Neural progenitor cell (in vitro differentiated cells): ENCODE measurements at places on chromosomes 7 and 10. TPM values are rescaled to one million over a fixed set of nuclear protein-coding genes. Genes with fewer than 3 reads are reported as not detected.

Gene HOXA10
- not detected in 2 replicates for total RNA-seq

Gene CYP26A1
- 6.7 and 8.4 TPM in 2 replicates for total RNA-seq

Gene CRPPA
- total RNA-seq: 1.4 and 2.6 TPM in 2 replicates

Gene PDE1C
- total RNA-seq: 0.54 and 0.56 TPM in 2 replicates

Gene IMPDH1
- total RNA-seq: 17.0 and 30.8 TPM in 2 replicates

Gene CALML5
- not detected in 2 replicates for total RNA-seq

Gene HOXA5
- not detected in 2 replicates for total RNA-seq

Gene PDCD4
- total RNA-seq: 57.7 and 106 TPM in 2 replicates

Gene BPGM
- total RNA-seq: 25.5 and 49.7 TPM in 2 replicates

Gene CLDN15
- total RNA-seq: 1.2 and 4.6 TPM in 2 replicates

Gene SAP25
- 1.5 TPM in 1 of 2 replicates, not detected in the other for total RNA-seq

Gene PRKAR2B
- 29.1 and 43.4 TPM in 2 replicates for total RNA-seq

Gene CHRM2
- total RNA-seq: not detected in 2 replicates

Gene RASA4
- total RNA-seq: 6.1 and 22.8 TPM in 2 replicates

Gene MKX
- 0.22 TPM in 1 of 2 replicates, not detected in the other for total RNA-seq

Gene HYAL4
- total RNA-seq: not detected in 2 replicates

Gene GPER1
- 1.2 and 1.3 TPM in 2 replicates for total RNA-seq

Gene ANKRD30A
- total RNA-seq: not detected in 2 replicates

Gene TLX1
- total RNA-seq: not detected in 2 replicates

Gene SORBS1
- total RNA-seq: 10.1 and 16.1 TPM in 2 replicates

Gene KIF11
- 80.2 and 128 TPM in 2 replicates for total RNA-seq

Gene PGAM2
- 11.2 and 11.3 TPM in 2 replicates for total RNA-seq

Gene ACSM6
- total RNA-seq: not detected in 2 replicates

Gene SLC16A9
- 39.6 and 48.5 TPM in 2 replicates for total RNA-seq

Gene CASP2
- total RNA-seq: 21.0 and 39.8 TPM in 2 replicates

Gene PFKFB3
- 28.8 and 52.2 TPM in 2 replicates for total RNA-seq

Gene RNF32
- 3.0 and 3.3 TPM in 2 replicates for total RNA-seq

Gene AUTS2
- total RNA-seq: 47.1 and 50.0 TPM in 2 replicates

Gene CRYGN
- total RNA-seq: 1.1 TPM in 1 of 2 replicates, not detected in the other

Gene RBP3
- total RNA-seq: not detected in 2 replicates

Gene TMEM229A
- total RNA-seq: 0.06 TPM in 1 of 2 replicates, not detected in the other

Gene FRG2B
- total RNA-seq: not detected in 2 replicates

Gene AFAP1L2
- total RNA-seq: 4.8 and 6.9 TPM in 2 replicates

Gene LIPN
- not detected in 2 replicates for total RNA-seq

Gene PTF1A
- not detected in 2 replicates for total RNA-seq

Gene HGF
- total RNA-seq: 0.09 and 0.22 TPM in 2 replicates

Gene OR2F1
- total RNA-seq: not detected in 2 replicates

Gene HMX2
- total RNA-seq: 0.15 and 0.21 TPM in 2 replicates

Gene PHKG1
- not detected in 2 replicates for total RNA-seq
